ENCODE measurements at places on chromosomes 1 and 21.

DNA sequence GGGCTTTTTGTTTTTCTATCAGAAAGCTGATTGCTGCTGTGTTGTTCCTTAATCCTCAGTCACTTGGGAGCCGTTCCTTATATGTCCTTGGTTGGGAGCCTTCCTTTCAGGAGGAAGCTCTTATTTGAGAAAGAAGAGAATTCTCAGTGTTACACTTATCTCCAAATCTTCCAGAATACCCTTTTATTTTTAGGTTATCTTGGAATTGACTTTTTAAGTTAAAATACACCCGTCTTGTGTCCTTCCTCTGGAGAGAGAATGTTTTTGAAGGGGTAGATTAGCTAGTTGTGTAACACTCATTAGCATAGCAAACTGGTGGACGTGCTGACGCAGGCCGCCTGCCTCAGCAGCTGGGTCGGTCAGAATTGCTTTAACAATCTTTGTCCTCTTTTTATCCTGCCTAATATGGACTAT is 42.1 kb downstream of the LRRC8B start:
- no peak for DNase-seq

GRCh38 chr21:35244514-35244913 is 195.4 kb upstream of the RUNX1 start:
- no peak for DNase-seq

DNA sequence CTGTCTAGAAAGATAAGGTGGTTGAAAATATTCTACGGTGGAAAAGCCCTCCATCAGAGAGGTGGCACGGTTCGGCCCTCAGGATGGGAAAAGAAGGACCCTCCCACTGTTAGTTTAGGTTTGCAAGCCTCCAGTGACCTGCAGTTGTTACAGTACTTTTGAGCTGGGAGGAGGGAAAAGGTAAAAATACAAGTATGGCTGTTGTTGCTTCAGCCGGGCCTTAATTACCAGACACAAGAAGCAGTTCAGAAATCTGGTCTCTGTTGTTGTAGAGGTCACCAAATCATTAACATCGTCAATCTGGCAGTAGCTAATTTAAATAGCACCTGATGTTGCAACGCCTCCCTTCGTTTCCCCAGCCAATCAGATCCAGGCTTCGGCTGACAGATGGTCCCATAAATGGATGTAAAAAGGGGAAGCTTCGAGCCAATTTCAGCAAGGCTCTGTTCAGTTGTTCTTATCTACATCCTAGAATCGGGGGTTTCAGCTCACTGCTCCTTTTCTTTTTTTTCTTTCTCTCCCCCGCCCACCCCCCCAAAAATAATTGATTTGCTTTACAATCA is at the start of gene ELAVL4:
ELAVL4 (plus strand) TSS at position 424 of the 563 bp plus-strand sequence. CDS start 270 bp downstream, outside the sequence.
- DNase-seq: no peak

- no peak for DNase-seq
Observed at GRCh38 chr1:15736892-15737261, 819 bp downstream of the SLC25A34 start.

- DNase-seq: no peak
Observed at GRCh38 chr1:116950517-116951199, 40.9 kb downstream of the PTGFRN start.

- no peak for DNase-seq
Observed at GRCh38 chr1:236471096-236471495, 52.7 kb upstream of the LGALS8 start.

DNA sequence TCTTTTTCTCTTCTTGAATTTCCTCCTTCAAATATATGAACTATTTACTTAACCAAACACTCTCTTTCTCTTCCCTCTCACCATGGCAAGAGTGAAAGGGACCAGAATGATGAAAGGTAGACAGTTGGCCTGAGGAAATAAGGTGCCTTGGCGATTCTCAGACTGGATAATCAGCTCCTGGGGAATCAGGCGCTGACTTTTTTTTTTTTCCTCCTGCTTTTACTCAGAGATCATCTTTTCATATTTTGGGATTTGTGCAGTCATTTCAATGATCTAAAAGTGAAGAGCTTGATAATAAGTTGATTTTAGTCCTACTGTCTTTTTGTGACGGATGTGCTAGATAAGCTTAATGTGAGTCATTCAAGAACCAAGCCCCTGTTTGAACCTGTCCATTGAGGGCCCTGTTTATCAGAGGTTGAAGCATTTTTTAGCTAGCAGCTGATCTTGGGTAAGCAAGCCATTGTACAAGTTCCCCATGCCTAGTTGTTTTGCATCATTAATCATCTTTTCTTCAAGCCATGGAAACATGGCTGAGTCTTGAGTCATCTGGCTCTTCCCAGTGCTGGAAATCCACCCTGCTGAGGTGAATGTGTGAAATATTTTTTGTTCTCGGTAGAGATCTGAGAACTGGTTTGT is 40.8 kb downstream of the ITSN1 start:
- no peak for DNase-seq

DNA sequence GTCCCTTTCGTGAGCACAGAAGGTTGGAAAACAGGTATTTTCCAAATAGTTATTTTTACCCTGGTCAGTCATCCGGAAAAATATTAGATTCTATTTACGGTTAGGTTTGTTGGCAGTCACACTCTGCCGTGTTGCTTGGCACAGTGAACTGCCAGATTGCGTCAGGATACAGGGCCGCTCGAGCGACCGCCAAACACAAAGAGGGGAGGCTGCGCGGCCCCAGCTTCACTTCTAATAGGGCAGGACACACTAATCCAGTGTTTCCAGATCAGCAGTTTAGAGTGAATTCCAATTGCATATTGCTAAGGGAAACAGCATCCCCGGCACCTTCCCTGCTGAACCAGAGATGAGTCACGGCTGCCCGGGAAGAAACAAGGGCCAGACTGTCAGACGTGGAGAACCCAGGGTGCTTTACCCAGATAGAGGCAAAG is 22.9 kb downstream of the UMODL1 start:
- DNase-seq: no peak

DNA sequence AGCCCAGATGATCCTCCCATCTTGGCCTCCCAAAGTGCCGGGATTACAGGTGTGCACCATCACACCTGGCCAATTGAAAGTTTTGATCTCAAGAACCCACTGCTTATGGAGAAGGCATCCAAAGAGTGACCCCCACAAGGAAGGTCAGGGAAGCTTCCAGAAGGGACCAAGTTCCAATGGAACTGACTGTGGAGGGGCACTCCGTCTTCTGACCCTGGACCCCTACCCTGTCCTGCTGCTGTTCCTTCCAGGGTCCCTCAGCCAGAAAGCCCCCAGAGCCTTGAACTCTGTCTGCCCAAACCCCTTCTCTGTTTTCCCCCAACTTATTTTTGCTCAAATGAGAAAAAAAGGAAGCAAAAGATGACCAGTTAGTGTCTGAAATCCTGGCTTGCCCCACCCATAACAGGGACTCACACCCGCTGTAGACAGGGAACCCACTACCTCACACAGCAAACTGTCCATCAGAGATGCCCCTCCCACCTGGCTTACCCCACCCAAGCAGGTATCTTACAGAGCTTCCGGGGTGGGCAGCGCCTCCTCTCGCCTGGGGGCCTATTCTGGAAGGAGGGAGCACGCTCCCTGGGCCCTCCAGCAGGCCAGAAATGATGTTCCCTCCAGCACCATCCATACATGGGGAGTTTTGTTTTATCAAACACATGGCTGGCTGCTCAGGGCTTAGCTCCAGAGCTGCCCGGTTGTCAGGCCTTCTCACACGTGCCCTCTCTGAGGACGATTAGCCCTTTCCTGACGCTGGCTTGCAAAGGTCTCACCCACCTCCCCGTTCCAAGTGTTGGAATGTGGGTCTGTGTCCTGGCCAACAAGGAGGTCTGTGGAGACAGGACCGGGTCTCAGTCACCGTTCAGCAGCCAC is 3.1 kb upstream of the WNT3A start:
- no peak for DNase-seq

GRCh38 chr1:54985556-54985955 is 5.1 kb downstream of the TMEM61 start:
- no peak for DNase-seq
